ENCODE measurements at places on chromosomes 5 and 9.
A peak's percentile ranks its signal among the peaks of the same experiment; 100 is the strongest.

DNA sequence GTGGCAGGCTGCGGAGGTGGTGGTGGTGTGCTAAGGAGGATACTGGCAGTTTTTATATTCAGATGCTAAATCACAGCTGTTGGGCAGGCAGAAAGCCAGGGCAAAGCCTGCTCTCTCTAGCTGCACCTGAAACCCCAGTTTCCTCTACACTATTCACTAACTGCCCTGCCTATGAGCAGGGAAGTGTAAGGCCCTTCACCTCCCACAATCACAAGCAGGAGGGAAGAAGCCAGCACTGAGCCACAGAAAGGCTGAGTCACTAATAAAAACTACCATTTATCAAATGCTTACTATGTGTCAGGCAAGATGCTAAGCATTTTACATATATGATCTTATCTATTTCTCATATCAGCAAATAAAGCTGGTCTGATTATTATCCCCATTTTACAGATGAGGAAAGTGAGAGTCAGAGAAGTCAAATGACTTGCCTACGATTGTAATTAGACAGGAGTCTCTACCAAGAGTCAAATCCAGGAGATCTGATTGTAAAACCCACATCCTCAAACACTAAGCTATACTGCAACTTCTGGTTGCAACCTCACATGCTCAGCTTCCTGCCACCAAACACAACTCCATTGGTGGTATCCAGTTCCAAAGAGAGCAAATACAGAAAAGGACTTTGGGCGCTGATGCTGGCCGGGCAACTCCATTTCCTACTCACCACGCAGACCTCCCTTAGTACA, 17.7 kb upstream of the IL6ST start:
- no peak for DNase-seq

- peak; percentile 38 for DNase-seq
Measured at GRCh38 chr5:135456238-135457099, 4.3 kb upstream of the TIFAB start.

DNA sequence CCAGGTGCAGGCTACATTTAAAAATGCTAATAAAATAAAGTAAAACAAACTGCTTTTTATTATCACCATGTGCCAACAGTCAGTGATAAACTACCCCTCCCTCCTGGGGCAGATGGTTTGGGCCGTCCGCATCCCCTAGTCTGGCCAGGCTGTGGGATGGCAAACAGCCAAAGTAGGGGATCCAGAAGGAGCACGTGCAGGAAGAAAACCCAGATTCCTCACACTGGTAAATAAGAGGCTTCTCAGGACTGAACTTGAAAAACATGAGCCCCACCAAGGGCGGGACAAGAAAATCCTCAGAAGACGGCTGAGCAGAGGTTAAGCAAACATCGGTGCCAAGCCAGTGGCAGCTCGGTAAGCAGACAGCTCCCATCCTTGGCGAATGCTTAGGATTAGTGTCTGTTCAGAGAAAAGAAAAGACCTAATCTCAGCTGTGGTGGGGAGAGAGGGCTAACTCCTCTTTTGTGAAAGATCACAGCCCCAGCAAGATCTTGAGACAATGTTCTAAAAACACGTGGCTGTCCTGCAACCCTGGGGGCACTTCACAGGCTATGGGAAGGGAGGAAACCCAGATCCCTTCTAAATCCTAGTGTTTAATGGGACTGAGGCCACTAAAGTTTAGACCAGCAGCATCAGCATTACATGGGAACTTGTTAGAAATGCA, 46.5 kb upstream of the GDNF start:
- no peak for DNase-seq

GRCh38 chr9:95641586-95641985, 124.8 kb upstream of the PTCH1 start:
- no peak for DNase-seq

DNA sequence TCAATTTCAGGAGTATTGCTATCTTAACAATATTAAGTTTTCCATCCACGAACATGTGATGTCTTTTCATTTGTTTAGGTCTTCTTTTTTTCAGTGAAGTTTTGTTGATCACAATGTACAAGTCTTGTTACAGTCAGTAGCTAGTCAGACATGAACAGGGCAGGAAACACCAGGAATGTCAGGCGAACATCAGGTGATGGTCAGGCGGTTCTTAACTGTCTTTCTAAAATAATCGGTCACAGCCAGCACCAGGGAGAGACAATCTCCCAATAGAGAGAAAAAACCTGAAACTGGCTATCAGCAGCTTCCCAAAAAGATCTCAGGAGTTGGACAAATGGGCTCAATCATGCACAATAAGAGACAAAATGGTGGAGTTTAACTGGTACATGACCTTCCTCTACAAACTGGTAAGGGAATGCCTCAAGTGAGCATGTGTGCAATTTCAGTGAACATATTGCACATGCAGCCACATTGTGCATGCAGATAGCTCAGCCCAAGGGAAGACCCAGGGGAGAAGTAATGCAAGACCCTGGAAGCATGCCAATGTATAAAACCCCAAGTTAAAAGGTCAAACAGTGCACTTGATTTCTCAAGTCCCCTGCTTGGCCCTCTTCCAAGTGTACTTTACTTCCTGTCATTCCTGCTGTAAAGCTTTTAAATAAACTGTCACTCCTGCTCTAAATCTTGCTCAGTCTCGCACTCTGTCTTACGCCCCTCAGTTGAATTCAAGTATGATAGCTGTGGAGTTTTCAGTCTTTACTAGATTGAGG, 176.1 kb upstream of the RASEF start:
- DNase-seq: no peak

DNA sequence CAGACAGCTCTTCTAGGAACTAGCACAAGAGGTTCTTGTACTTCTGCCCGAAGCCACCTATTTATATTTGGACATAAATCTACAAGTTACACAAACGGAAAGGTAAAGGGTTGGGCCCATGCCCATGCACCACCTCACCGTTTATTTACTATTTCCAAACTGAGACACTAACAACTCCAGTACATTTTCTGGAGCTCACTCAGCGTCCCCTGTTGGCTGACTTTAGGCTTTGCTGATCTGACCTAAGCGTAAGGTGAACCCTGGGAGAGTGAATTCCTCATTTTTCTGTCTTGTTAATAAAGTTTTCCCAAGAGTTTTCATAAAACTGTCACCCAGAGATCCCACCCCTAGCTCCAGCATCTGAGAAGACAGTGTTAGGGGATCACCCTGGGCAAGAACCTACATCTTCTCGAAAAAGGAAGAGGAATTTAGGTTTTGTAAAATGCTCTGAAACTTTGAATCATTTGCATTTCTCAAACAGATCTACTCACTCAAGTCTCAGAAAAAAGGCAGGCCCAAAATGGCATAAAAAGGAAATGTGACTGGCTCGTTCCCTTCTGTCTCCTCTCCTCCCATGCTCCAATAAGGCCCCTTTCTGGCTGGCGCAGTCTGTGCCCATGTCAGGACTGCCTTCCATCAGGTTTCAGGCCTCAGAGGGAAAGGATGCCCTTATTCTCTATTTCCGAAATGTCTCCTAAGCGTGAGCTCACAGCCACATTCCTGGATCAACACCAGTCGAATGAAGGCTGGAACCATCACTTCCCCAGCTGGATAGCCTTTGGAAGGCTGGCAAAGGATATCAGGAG, 201.3 kb downstream of the FANCC start:
- DNase-seq: peak; percentile 51

Measured in mucosa of descending colon (tissue), 3 donors.